ENCODE measurements at places on chromosomes 7 and 10.

GRCh38 chr10:88992921-88993524 is 2.4 kb downstream of the FAS start:
- no peak for DNase-seq

DNA sequence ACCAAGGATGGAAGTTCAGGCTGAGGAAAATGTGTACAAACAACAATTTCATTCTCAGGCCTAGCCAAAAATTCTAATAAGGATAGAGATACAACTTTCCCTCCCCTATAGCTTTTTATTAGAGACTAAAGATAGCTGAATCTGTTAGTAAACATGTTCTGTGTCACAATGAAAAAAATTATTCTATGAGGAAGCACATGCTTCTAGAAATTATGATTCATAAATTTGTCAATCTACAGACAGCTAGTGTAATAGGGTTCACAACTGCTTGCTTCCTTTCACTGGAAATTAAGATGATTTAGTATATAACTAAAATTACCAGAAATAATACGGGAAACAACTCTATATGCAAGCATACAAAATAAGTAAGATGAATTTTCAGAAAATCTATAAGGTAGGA is 56.6 kb downstream of the CCDC3 start:
- DNase-seq, result no peak

DNA sequence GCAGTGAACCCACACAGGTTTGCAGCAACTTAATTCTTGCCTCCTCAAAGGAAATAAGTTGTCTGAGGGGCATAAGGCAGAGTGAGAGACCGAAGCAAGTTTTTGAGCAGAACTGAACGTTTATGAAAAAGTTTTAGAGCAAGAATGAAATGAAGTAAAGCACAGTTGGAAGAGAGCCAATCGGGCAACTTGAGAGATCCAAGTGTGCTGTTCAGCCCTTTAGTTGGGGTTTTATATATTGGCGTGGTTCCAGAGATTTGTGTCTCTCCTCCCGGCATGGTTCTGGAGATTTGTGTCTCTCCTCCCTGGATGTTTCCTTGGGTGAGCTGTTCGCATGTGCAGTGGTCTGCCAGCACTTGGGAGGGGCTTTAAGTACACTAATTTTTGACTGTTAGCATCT is 141.4 kb upstream of the DGKB start:
- no peak for DNase-seq

- DNase-seq, result no peak
These were observed 53.4 kb downstream of the TMEM209 start for GRCh38 chr7:130151591-130152492.

DNA sequence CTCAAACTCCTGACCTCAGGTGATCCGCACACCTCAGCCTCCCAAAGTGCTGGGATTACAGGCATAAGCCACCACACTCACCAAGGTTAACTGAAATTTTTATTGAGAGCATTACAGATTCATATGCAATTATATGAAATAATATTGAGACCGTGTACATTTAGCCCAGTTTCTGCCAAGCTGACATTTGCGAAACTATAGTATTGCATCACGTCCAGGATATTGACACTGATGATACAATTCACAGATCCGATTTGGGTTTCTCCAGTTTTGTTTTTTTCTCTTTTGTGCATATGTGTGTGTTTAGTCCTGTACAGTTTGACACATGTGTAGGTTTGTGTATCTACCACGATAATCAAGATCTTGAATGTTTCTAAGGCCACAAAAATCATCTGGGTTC is 627.9 kb upstream of the FOXK1 start:
- no peak for DNase-seq

- no peak for DNase-seq
These were observed 93.4 kb upstream of the OIT3 start for GRCh38 chr10:72800000-72800740.

GRCh38 chr7:151086802-151087244 is 548 bp downstream of the AGAP3 start:
- DNase-seq, result no peak

- DNase-seq, result no peak
These were observed 2.1 kb downstream of the AVPI1 start for GRCh38 chr10:97684866-97685394.

DNA sequence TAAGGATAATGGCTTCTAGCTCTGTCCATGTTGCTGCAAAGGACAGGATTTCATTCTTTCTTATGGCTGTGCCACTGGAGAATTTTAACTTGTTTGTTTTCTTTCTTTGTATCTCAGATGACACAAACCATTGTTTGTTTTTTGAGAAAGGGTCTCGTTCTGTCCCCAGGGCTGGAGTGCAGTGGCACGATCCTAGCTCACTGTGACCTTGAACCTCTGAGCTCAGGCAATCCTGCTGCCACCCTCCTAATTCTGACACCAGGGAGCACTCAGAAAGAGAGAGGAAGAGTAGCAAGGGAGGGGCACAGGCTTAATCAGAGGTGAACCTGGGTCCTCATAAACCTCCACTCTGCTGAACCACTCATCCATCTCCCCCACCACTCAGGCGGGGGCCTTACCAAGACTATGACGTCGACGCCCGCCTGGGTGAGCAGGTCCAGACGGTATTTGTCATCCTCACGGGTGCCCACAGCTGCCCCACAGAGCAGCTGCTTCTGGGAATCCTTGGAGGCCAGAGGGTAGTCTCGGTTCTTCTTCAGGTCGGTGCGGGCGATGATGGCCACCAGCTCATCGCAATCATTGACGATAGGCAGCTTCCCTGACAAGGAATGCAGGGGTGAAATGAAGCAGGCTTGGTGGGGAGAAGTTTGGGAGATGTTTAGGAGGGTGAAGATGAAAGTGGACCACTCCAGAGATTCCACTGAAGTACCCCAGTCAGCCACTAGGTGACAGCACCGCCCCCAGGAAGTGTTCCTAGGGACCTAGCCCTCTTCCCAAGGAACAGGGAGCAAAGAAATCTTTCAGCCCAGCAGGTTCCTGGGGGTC is 11.6 kb downstream of the IMPDH1 start:
- DNase-seq, result no peak
